Activated naive CD4-positive, alpha-beta T cell treated with anti-CD3 and anti-CD28 coated beads for 36 hours (primary cell): ENCODE measurements at places on chromosomes 7 and 10. TPM values are rescaled to one million over a fixed set of nuclear protein-coding genes. Genes with fewer than 3 reads are reported as not detected.

DNA sequence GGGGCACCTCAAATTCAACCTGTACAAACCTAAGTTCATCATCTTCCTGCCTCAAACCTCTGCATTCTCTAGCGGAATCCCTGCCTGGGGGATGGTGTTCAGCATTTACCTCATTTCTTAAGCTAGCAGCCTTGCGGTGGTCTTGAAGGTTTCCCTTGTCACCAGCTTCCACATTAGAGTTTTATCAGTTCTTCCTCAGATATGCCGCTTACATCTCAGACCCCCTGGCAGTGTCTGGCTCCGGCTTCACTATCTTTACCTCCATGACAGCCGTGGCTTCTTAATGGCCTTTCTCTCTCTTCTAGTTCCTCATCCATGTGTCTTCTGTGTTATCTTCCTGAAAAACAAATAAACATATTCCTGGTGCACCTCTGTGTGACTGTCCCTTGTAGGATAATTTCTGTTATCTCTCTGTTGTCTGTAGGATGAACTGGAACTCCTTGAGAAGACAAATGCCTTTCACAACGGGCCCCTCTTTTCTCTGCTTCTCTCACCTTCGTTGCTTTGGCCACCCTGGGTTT is 101.1 kb upstream of the BMPER start:
- no peak overlapping the region for H3K27ac ChIP-seq
- H3K4me3 ChIP-seq = no peak overlapping the region
- no peaks in the 10 kb centered on the region for H3K36me3 ChIP-seq
- DNase-seq = no peak
- no peaks in the 10 kb centered on the region for H3K4me1 ChIP-seq

- H3K36me3 ChIP-seq = peaks cover 6% of the 10 kb centered on the region
- no peak for DNase-seq
- H3K4me1 ChIP-seq = no peaks in the 10 kb centered on the region
- no peak overlapping the region for H3K27ac ChIP-seq
Measured at GRCh38 chr7:1095621-1096155, 7.8 kb downstream of the GPER1 start.

DNA sequence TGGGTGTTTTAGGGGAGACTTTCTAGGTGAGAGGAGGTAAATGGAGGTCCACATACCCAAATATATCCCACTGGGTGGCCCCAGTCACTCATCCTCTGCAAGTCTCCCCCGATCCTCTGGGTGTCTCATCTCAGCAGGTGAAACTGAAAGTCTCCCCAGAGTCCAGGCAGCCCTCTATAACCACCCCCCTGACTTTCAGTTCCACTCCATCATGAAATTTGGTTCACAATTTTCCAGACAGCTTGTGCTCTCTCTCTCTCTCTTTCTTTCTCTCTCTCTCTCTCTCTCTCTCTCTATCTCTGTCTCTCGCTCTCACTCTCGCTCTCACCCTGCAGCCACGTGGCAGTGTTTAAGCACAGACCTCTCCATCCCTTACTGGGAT is 56.7 kb upstream of the ELN start:
- DNase-seq = no peak
- no peaks in the 10 kb centered on the region for H3K27me3 ChIP-seq
- no peaks in the 10 kb centered on the region for H3K36me3 ChIP-seq
- no peaks in the 10 kb centered on the region for H3K4me1 ChIP-seq
- no peak overlapping the region for H3K27ac ChIP-seq

- no peaks in the 10 kb centered on the region for H3K36me3 ChIP-seq
- DNase-seq = no peak
- no peak overlapping the region for H3K4me3 ChIP-seq
- H3K27me3 ChIP-seq = no peaks in the 10 kb centered on the region
- H3K27ac ChIP-seq = no peak overlapping the region
Measured at GRCh38 chr7:13724977-13725566, 264.4 kb downstream of the ETV1 start.

- H3K36me3 ChIP-seq = no peaks in the 10 kb centered on the region
- no peak for DNase-seq
- no peak overlapping the region for H3K27ac ChIP-seq
- peaks cover 2% of the 10 kb centered on the region for H3K27me3 ChIP-seq
- no peak overlapping the region for H3K4me3 ChIP-seq
- no peaks in the 10 kb centered on the region for H3K4me1 ChIP-seq
Measured at GRCh38 chr10:106251573-106251972, 912.9 kb downstream of the SORCS1 start.

DNA sequence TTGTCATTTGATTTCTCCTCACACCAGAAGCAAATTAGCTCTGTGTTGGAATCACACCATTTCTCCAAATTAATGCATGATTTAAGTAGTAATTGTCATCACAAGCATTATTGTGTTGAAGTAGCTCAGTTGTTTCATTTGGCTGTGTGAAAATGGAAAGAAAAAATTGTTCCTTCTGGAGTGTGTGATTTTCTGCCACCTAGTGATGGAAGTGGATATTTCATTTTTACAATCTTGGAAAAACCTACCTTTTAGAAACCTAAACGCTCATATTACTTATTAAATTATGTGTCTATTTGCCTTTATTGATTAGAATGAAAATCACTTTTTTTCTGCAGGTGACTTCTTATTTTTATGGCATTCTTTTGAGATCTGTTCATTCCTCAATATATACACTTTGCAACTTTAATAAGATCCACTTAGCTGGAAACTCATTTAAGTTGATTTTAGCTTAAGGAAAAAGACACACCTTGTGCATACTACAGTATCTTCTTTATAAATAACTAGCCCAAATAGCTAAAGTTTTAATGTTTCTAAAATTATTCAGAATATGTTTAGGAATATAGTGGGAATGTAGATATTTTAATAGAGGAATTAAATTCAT is 50.0 kb downstream of the SRI start:
- no peak overlapping the region for H3K4me3 ChIP-seq
- no peaks in the 10 kb centered on the region for H3K36me3 ChIP-seq

GRCh38 chr7:127680983-127681382 is 29.0 kb downstream of the SND1 start:
- no peak overlapping the region for H3K27ac ChIP-seq
- no peak for DNase-seq
- no peaks in the 10 kb centered on the region for H3K27me3 ChIP-seq
- H3K4me3 ChIP-seq = no peak overlapping the region
- peaks cover 49% of the 10 kb centered on the region for H3K36me3 ChIP-seq
- peaks cover 46% of the 10 kb centered on the region for H3K4me1 ChIP-seq

- H3K27me3 ChIP-seq = peaks cover 9% of the 10 kb centered on the region
- H3K4me1 ChIP-seq = no peaks in the 10 kb centered on the region
- DNase-seq = peak; percentile 15
- no peak overlapping the region for H3K27ac ChIP-seq
- no peak overlapping the region for H3K4me3 ChIP-seq
- no peaks in the 10 kb centered on the region for H3K36me3 ChIP-seq
Measured at GRCh38 chr7:88357294-88357693, 50.6 kb upstream of the STEAP4 start.

GRCh38 chr10:36493516-36493880 is 631.9 kb upstream of the ANKRD30A start:
- no peak overlapping the region for H3K4me3 ChIP-seq
- no peak overlapping the region for H3K27ac ChIP-seq
- no peaks in the 10 kb centered on the region for H3K27me3 ChIP-seq
- no peaks in the 10 kb centered on the region for H3K36me3 ChIP-seq

- no peaks in the 10 kb centered on the region for H3K36me3 ChIP-seq
- DNase-seq = no peak
- no peak overlapping the region for H3K4me3 ChIP-seq
- H3K27me3 ChIP-seq = peaks cover 1% of the 10 kb centered on the region
- H3K27ac ChIP-seq = no peak overlapping the region
- no peaks in the 10 kb centered on the region for H3K4me1 ChIP-seq
Measured at GRCh38 chr10:44706745-44707144, 204.4 kb upstream of the TMEM72 start.

GRCh38 chr10:72079356-72079755 is 9.0 kb downstream of the SPOCK2 start:
- DNase-seq = peak; percentile 61
- no peak overlapping the region for H3K4me3 ChIP-seq
- H3K36me3 ChIP-seq = peaks cover 35% of the 10 kb centered on the region
- peaks cover 92% of the 10 kb centered on the region for H3K4me1 ChIP-seq
- H3K27me3 ChIP-seq = no peaks in the 10 kb centered on the region

- H3K36me3 ChIP-seq = no peaks in the 10 kb centered on the region
- DNase-seq = peak; percentile 46
- H3K27me3 ChIP-seq = no peaks in the 10 kb centered on the region
Measured at GRCh38 chr10:74738985-74739567, 87.3 kb upstream of the KAT6B start.

GRCh38 chr10:127563718-127564553 is 14.8 kb downstream of the NPS start:
- peak; percentile 53 for DNase-seq
- H3K27ac ChIP-seq = no peak overlapping the region
- no peak overlapping the region for H3K4me3 ChIP-seq
- no peaks in the 10 kb centered on the region for H3K27me3 ChIP-seq
- H3K4me1 ChIP-seq = no peaks in the 10 kb centered on the region

Gene TRPV6
- not detected for total RNA-seq

Gene RBP4
- not detected for total RNA-seq

Gene ERVW-1
- total RNA-seq = not detected

Gene WNT16
- total RNA-seq = not detected

Gene BTBD16
- total RNA-seq = not detected

Gene PNLIPRP1
- not detected for total RNA-seq

Gene SVOPL
- not detected for total RNA-seq

Gene TLX1
- not detected for total RNA-seq

Gene GPRIN2
- not detected for total RNA-seq
